ENCODE measurements at places on chromosomes 7 and 10.

- DNase-seq: no peak
Observed at GRCh38 chr10:32376771-32377170, 29.8 kb upstream of the EPC1 start.

DNA sequence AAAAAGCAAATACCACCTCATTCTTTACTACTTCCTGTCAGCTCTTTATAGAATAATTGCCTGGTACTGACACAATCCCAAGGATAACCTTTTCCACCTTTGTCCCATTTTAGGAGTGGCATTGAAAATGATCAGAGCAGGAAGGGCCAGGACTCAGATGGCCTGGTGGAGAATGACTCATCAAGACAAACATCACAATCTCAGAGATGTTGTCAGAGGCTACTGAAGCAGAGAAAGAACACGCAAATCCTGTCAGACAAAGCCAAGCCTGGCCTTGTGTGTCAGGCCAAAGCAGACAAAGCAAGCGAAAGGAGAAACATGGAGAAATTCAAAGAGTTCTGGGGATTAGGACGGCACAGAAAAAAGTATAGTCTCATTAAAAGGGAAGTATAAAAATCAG is 40.9 kb downstream of the NSUN6 start:
- DNase-seq: no peak

- DNase-seq: no peak
Observed at GRCh38 chr7:100380196-100380595, 6.9 kb downstream of the PILRA start.

DNA sequence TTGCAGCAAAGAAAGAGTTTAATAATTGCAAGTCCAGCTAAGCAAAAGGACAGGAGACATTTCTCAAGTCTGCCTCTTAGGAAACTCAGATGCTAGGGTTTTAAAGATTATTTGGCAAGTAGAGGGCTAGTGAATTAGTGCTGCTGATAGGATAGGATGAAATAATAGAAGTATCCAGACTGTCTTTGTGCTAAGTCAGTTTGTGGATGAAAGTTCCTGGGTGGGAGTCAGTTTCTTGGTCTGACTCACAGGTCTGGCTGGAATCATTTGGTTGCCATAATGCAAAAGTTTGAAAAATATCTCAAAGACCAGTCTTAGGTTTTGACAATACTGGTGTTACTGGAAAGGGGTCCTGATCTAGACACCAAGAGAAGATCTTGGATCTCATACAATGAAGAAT is 42.6 kb upstream of the INHBA start:
- no peak for DNase-seq

- DNase-seq: no peak
Observed at GRCh38 chr7:25832456-25832855, 319.5 kb upstream of the NFE2L3 start.

- DNase-seq: no peak
Observed at GRCh38 chr10:92184977-92185376, 105.9 kb downstream of the CPEB3 start.

- DNase-seq: no peak
Observed at GRCh38 chr7:64884085-64884912, 18.8 kb upstream of the ZNF273 start.

DNA sequence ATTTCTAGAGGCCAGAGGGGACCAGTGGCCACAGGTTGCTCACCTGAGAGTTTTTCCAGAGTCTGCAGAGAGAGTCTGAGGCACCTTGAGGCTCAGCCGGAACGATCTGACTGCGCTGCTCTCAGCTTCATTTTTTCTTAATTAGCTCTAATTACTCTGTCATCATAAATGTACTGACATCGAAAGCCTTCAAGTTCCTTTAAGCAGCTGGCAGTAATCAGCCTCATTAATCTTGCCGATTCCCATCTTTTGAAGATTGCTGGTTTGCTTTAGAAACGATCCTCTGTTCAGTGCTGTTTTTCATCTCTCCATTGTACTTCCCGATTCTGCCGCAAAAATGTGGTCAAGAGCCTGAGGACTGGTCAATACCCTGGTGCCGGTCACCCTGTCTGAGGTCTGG is 454.7 kb downstream of the TYW1 start:
- no peak for DNase-seq
